NCI-H69 (cell line): ENCODE measurements at places on chromosomes 3 and 15.

- no peak for DNase-seq
These were observed 101.2 kb downstream of the ST8SIA2 start for GRCh38 chr15:92494806-92495336.

- DNase-seq: peak; percentile 84
These were observed 195.4 kb downstream of the OPA1 start for GRCh38 chr3:193788189-193788991.

DNA sequence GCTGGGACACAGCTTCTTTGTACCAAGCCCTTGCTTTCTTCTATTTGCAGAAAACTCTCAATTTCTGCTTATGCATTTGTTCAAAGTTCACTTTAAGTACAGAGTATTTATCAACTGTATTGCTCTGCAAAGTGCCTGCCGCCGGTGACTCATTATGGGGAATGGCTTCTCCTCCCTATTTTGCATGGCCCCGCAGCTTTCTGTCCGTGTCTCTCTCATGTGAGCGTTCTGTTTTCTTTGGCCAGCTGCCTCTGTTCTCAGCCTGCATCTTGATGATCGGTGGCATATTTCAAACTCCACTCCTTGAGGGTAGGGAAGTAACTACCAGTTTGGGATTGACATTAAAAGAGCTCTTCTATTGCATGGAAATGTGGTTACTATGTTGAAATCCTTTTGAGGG lies 28.6 kb upstream of the ST8SIA2 start:
- no peak for DNase-seq

DNA sequence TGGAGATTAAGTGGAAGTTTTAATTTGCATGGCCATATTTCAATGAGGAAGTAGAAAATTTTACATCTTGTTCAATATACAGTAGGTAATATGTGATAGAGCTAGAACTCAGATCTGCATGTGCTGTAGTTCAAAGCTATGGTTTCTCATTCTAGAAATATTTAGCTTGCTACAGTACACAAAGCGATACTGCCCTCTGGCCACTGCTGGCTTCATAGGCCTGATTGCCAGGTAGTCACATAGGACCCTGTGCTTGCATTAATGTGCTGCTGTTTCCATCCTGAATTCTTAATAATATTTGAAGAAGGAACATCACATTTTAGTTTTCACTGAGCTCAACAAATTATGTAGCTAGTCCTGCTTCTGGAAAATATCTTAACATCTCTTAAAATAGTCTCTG lies 87.0 kb downstream of the PLSCR2 start:
- peak; percentile 3 for DNase-seq

GRCh38 chr15:58049520-58050227 lies 15.8 kb downstream of the ALDH1A2 start:
- no peak for DNase-seq

DNA sequence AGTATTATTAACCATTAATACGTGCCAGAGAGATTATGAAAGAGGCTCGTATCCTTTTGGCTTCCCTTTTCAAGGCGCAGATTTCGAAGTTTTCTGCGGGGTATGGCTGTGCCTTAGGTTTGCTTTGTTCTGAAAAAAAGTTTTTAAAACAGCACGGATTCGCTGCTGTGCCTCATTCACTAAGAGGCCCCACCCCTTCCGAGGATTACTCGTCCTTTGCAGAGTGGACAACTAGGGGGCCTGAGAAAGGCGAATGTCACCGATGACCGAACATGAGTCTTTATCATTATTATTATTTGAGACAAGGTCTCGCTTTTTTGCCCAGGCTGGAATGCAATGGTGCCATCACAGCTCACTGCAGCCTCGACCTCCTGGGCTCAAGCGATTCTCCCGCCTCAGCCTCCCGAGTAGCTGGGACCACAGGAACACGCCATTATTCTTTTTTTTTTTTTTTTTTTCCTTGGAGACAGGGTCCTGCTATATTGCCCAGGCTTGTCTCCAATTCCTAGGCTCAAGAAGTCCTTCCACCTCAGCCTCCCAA lies 684 bp upstream of the RPS27L start:
- peak; percentile 65 for DNase-seq

DNA sequence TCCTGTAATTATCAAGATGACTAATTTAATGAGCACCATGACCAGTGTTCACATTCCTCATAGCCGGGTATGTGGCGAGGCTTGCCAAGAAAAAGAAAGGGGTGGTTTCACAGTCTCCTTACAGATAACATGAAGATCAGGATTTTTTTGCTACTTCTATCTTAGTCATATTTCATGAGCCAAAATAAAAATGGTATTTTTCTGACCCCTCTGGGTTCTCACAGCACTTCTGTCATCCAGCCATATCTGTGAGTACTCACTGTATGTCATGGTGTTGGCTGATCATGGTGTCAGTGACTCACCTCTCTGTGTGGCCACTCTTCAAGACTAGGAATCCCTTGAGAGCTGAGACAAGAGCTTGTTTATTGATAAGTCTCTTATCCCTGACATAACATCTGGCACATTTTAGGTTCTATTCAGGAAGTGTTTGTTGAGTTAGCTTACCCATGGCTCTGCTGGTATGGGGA lies 130.5 kb upstream of the LMCD1 start:
- peak; percentile 1 for DNase-seq

GRCh38 chr3:127735767-127736693 lies 63.3 kb downstream of the ABTB1 start:
- DNase-seq: peak; percentile 27

GRCh38 chr15:43410572-43411214 lies 39.8 kb downstream of the TUBGCP4 start:
- DNase-seq: no peak

- no peak for DNase-seq
These were observed 748.9 kb downstream of the MECOM start for GRCh38 chr3:168914662-168915061.

- DNase-seq: peak; percentile 87
These were observed 89.4 kb downstream of the LINGO1 start for GRCh38 chr15:77543159-77543882.

- DNase-seq: no peak
These were observed 619.2 kb downstream of the NAALADL2 start for GRCh38 chr3:175478301-175478700.

- DNase-seq: no peak
These were observed 62.6 kb upstream of the VGLL3 start for GRCh38 chr3:87053553-87053952.

- peak; percentile 64 for DNase-seq
These were observed 31.9 kb upstream of the RAB6B start for GRCh38 chr3:133927540-133928066.

DNA sequence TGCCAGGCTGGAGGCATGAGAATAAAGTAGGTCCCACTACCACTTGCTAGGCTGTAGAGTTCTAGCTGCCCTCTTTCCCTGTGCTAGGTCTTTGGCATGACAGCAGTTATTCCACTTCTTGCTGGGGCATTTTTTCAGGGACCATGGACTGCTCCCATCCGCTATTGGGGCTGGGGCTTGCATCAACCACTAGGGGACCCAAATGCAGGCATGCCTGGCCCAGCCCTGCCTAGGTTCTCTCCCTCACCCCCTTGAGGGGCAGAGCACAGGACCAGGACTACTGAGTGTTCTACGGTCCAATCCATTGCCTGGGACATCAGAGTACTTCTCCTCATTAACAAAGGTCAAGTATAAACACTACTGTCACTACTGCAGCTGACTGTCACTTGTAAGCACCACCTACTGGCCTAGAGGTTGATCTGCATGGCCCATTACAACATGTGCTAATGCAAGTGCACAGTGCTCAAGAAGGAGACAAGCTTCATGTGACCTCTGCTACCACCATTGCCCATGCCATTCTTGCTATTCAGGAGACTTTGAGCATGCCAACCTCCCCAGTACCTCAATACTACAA lies 270.5 kb downstream of the MBNL1 start:
- DNase-seq: no peak

- DNase-seq: no peak
These were observed 41.0 kb downstream of the DGKG start for GRCh38 chr3:186320862-186321568.

GRCh38 chr3:53478166-53478830 lies 16.1 kb upstream of the CACNA1D start:
- DNase-seq: peak; percentile 67

- DNase-seq: no peak
These were observed 995.3 kb downstream of the OTOL1 start for GRCh38 chr3:162491952-162492351.
